NCI-H2081 (cell line): ENCODE measurements at places on chromosomes 13 and 19.

GRCh38 chr13:110070046-110070445, 236.9 kb downstream of the COL4A1 start:
- no peak for DNase-seq

DNA sequence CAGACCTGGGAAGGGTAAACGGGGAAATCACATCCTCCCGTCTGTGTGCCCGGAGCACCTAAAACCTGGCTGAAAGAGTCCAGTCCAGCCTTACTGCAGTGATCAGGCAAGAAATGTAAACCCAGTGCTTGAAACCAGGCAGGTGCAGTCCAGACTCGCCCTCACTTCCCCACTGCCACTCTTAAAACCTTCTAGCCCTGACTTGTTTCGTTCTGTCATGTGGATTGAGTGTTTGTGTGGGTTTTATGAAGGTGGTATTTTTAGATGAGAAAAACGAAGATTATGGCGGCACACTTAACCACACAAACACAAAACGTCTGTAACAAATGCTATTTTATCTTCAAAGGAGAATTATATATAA, 839 bp upstream of the CKAP2 start:
- DNase-seq, result peak; percentile 8

DNA sequence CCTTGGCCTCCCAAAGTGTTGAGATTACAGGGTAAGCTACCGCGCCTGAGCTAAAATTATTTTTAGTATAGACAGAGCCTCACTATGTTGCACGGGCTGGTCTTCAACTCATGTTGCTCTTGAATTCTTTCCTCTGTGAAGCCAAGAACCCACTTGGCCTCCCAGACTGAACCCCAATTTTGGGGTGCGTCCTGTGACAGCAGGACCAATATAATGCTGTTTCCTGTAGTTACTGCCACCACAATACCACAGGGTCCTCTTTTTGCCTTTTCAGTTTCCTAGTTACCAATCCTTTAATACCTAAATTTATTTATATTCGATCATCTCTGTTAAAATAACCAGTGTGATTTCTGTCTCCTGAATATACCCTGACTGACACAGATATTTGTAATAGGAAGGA, 32.9 kb downstream of the TSKS start:
- no peak for DNase-seq

DNA sequence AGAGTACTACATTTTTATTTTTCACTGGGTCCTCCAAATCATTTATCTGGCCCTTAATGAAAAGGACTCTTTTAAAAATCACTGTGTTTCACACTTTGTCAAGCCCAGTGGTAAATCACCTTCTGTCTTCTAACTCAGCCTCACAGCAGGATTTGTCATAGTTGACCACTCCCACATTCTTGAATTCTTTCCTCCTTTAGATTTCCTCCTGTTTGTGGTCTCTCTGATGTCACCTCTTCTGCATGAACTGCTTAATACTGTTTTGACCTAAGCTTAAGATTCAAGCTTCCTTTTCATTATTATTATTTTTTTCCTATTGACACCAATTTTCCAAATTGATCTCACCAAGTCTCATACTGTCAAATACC, 899.8 kb upstream of the MIR17HG start:
- DNase-seq, result no peak

GRCh38 chr19:14000691-14001375, 5.3 kb downstream of the RFX1 start:
- DNase-seq, result no peak

GRCh38 chr13:98783856-98784478, 31.5 kb upstream of the SLC15A1 start:
- no peak for DNase-seq

DNA sequence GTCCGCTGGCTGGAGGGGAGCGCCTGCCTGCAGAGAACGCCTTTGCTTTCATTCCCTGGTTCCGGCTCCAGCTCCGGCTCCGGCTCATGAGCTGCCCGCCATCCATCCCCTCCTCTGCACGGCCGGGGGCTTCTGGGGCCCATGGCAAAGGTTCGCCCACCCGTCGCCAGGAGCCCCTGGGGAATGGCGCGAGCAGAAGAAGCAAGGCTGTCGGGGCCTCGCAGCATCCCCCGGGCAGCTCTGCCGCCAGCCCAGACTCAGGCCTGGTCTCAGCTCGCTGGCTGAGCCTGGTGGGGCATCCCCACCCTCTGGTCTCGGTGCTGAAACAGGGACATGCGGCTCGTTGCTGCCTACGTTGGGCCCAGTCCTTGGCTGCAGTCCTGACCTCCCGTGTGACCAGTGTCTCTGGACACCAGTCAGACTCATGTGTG, 96.8 kb downstream of the KDM4B start:
- DNase-seq, result no peak

- DNase-seq, result no peak
Measured at GRCh38 chr13:28181413-28181812, 43.1 kb downstream of the PAN3 start.

DNA sequence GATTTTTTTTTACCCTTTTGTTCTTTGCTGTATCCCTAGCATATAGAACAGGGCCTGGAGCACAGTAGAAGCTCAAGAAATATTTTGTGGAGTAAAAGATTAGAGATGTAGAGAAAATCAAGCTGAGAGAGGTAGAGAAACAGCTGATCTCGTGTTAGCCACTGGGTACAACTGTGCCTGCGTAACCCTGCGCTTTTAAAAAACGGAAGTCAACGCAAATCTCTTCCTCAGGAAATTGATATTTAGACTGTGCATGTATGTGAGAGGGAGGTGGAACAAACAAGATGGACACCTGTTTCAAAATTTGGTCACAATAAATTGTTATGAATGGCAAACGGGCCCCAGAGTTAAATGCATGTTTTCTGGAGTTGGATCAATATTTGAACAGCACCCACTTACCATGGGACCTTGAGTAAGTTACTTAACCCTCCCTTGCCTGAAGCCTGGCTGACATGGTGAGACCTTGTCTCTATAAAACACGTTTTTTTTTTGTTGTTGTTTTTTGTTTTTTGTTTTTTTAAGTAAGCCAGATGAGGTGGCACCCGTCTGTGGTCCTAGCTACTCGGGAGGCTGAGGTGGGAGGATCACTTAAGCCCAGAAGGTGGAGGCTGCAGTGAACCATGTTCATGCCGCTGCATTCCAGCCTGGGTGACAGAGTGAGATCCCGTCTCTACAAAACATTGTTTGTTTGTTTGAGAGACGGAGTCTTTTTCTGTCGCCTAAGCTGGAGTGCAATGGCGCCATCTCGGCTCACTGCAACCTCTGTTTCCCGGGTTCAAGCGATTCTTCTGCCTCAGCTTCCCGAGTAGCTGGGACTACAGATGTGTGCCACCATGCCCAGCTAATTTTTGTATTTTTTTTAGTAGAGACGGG, 3.3 kb upstream of the EPOR start:
- peak; percentile 29 for DNase-seq

GRCh38 chr19:17861542-17862402, 2.1 kb downstream of the RPL18A start:
- DNase-seq, result no peak

- DNase-seq, result no peak
Measured at GRCh38 chr13:98632961-98633360, 56.1 kb upstream of the STK24 start.

- no peak for DNase-seq
Measured at GRCh38 chr19:56152644-56153043, 11.6 kb downstream of the ZNF444 start.

GRCh38 chr13:86464193-86464592, 665.0 kb upstream of the SLITRK6 start:
- peak; percentile 43 for DNase-seq

DNA sequence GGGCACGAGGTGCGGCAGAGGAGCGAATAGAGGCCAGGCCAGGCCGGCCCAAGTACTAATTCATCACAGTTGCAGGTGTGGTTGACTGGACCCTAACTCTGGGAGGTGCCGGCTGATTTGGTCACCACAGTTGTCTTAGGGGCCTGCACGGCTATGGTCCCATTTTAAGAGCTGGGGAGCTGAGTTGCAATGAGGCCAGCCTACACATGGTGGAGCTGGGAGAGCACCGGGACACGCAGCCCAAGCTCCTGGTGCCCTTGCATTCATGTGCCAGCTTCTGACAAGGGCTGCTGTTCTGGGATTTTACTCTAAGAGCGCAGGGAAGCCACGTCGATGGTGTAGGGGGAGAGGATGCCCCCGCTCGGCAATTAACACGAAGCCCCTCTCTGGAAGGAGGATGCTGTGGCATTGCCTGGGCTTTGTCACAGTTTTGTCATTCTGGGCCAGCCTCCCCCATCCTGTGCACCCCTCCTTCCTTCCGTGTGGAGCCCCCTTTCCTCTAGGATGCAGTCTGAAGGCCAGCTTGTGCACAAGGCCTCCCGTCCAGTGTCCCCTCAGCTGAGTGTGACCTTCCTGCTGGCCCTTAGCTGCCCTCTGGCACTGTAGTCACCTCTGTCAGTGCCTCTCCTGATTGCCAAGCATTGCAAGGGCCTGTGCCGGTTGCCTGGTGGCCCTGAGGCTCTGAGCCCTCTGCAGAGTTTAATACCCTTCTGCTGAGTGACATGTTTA, 109.4 kb upstream of the C1QTNF9B start:
- no peak for DNase-seq

- no peak for DNase-seq
Measured at GRCh38 chr13:73216381-73216831, 157.6 kb downstream of the KLF5 start.

GRCh38 chr19:38012944-38013343, 105.9 kb downstream of the SIPA1L3 start:
- DNase-seq, result no peak

DNA sequence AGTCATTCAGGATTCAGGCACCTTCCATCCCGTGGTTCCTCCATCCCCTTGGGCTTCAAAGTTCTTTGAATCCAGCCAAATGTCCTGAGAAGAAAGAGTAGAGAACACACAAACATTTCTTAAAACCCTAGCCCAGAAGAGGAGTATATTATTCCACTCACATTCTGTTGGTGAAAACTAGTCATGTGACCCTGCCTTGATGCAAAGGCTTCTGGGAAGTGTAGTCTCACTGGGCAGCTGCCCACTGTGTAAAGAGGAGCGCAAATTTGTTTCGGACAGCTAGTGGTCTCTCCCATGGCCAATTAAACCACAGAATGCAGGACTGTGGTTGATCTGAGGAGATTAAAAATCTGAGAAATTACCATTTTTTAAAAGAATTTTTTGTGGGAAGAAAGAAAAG, 304.4 kb downstream of the SUCLA2 start:
- DNase-seq, result no peak

DNA sequence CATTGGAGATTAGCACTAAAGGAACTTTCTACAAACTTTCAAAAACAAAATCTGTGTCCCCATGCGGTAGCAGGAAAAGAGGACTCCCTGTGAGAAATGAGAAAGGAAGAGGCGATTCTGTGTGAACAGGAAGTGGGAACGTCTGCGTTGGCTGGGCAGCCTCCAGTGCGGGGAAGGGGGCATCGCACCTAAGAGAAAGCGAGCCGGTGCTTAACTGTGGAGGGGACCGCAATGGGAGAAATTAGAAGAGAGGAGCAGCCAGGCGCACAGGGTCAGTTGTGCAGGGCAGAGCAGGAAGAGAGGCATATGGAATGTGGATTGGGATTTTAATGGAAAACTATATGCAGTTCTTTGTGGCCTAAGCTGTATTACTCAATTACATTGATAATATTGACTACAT, 77.4 kb upstream of the DOCK9 start:
- no peak for DNase-seq

- no peak for DNase-seq
Measured at GRCh38 chr19:39160523-39160861, 34.9 kb downstream of the PAK4 start.

DNA sequence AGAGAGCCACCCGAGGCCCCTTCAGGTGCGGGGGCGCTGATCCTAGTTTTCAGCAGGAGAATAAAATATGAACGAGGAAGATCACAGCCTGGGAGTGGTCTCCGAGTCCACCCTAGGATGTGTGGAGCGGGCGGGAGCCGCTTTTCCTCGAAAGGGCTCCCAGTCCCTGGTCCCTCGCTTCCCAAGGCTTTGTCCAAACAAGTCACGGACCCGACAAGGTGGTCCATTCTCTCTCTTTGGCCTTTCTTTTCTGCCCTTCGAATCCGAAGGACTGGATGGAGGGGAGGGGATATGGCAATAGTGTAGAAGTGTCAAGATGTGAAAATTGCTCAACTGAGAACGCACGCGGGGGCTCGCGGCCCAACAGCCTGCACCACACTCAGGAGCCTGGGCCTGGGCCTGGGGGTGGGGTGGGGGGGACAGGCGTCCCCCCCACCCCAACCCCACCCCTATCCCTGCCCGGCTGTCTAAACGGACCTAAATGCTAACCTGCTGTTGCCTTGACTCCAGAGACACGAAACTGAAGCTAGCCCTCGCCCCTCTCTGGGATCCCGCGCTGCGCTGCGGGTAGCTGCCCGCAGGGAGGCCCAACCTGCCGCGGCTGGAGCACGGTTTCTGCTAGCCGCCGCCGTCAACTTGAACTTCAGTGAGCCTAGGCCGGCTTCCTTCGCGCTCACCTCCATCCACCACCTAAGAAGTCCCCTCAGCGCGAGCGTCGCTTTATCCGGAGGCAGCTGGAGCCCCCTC, 7.1 kb downstream of the ZIC2 start:
- peak; percentile 85 for DNase-seq

GRCh38 chr13:99477493-99477892, 23.8 kb upstream of the TM9SF2 start:
- DNase-seq, result no peak

DNA sequence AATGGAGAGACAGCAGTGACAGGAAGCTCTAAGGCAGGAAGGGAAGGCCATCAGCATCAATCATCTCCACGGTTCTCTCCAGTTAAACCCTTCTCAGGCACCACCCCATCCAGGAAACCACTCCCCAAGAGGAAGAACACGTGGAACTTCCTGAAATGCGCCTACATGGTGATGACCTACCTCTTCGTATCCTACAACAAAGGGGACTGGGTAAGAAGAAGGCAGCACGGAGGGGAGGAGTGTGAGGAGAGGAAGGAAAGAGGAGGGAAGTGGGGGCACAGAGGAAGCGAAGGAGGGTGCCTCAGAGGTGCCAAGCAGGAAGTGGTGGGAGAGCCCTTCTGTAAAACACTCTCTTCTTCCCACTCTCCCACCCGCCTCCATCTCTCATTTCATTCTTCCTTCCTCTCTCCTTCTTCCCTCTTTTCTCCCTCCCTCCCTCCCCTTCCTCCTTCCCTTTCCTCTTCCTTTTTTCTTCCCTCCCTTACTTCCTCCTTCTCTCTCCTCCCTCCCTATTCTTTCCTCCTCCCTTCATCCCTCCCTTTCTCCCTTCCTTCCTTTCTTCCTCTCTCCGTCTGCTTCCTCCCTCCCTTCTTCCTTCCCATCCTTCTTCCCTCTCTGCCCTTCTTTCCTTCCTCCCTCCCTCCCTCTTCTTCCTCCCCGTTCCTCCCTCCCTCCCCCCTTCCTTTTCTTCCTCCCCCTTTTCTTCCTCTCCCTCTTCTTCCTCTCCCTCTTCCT, 12.6 kb downstream of the ZSCAN5A start:
- no peak for DNase-seq

GRCh38 chr13:23202383-23202782, 21.6 kb downstream of the SGCG start:
- DNase-seq, result no peak

DNA sequence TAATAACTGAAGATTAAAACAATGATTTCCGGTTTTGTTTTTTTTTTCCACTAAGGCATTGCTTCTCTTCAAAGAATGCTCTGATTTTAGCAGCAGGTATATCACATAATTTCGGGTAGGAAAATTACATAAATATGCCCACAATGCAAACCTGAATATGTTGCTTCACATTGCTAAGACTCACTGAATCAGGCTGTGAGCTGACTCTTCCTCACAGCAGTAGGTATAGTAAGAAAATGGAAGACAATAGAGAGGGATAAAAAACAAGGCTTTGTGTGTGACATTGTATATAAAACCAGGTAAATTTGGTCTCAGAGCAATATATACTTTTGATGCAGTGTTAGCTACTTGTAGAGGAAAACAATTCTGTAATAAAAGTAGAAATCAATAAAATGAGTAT, 1355.0 kb downstream of the OLFM4 start:
- no peak for DNase-seq
